ENCODE measurements at places on chromosomes 5 and 9.

- DNase-seq, result no peak
These were observed 117.0 kb downstream of the CRB2 start for GRCh38 chr9:123472862-123473614.

GRCh38 chr5:174344335-174344734, 298.8 kb downstream of the NSG2 start:
- no peak for DNase-seq

- DNase-seq, result no peak
These were observed 145.4 kb downstream of the GABBR2 start for GRCh38 chr9:98563212-98563907.

- peak; percentile 58 for DNase-seq
These were observed 244.7 kb downstream of the BNC2 start for GRCh38 chr9:16625811-16626210.

DNA sequence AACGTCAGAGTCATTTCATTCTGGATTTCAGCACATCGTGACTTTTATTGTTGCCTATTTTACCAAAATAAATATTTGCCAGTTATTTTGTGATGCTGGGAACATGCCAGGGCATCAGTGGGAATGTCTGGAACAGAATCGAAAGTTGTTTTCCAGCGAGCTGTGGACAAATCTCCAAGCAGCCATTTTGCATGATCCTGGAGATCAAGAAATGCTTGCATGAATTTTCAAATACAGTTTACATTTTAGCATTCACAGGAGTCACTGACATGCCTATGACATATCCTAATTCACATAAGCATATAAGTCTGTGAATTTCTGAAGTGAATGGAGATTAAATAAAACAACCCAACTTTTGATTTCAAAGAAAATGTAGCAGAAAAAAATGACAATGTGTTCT, 119.4 kb downstream of the VCAN start:
- no peak for DNase-seq

- DNase-seq, result no peak
These were observed 138.0 kb downstream of the GDNF start for GRCh38 chr5:37701868-37702267.

DNA sequence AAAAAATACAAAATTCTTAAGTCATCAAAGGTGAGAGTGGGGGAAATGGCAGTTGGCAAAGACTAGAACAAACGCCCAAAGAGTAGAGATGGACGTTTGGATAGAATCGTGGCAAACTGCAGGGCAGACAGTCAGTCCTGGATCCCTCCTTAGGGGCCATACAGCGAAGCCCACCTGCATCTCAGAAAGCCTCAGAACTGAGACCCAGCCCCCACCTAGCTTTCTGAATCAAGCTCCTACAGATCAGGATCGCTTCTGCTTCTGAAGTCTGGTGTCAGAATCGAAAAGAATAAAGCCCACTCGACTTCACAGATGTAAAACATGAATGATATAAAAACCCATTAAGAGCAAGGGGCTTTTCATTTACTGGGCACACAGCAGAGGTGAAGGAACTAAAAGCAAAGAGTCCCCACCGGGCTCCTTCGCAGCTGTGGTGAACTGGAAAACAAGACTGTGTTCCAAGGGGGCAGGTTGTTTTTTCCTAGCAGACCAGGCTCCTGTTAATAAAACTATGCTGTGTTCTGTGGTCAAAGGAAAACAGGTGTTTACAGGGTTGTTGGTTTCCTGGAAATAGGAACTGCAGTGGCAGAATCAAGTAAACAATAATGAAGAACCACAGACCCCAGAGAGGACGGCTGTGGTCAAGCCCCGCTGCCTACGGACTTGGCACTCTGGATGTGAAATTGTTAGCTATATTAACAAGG, 91.8 kb downstream of the TLE1 start:
- DNase-seq, result no peak

DNA sequence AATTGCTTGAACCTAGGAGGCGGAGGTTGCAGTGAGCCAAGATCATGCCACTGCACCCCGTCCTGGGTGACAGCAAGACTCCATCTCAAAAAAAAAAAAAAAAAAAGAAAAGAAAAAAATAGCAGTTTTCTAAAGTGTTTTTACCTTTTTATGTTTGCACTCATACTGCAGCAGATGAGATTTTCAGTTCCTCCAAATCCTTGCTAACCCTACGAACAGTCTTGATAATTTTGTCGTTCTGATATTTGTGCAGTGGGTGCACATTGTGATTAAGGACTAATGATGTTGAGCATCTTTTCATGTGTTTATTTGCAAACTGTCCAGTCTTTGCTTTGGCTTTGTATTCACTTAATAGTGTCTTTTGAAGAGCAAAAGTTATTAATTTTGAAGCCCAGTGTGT, 42.9 kb downstream of the ZCCHC7 start:
- no peak for DNase-seq

GRCh38 chr5:181170237-181170825, 22.9 kb downstream of the OR2V2 start:
- no peak for DNase-seq

DNA sequence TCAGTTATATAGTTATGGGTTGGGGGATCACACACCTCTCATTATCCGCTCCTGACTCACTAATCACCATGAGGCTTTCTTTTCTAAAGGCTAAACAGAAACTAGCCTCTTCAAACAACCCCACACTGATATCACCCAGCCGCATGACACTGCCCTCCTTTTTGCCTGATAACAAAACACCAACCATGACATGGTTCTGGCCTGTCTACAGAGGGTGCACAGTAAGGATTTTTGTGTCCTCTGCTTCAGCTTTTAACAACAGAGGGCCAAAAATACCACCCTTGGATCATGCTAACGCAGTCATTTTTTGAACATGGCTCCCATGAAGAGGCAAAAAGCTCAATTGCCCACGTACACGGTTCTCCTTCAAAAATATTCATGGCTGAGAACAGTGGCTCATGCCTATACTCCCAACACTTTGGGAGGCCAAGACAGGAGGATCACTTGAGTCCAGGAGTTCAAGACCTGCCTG, 4.0 kb downstream of the CMBL start:
- no peak for DNase-seq

DNA sequence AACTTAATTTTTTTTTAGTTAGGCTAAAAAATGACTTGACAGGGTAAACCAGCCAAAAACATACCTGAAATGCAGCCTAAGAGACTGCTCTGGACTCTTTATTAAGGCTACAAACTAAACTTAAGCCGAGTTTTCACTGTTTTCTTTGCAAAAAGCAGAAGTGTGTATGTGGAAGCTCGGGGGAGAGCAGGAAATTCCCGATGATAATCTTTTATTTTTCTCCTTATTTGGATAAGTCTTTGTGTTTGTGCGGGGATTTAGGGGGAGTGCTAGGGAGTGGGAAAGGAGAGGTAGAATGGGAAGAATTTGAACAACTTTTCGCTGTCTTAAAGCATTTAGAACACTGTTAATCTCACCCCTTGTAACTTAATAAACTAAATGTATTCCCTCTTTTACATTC, 30.7 kb upstream of the GPR21 start:
- no peak for DNase-seq

DNA sequence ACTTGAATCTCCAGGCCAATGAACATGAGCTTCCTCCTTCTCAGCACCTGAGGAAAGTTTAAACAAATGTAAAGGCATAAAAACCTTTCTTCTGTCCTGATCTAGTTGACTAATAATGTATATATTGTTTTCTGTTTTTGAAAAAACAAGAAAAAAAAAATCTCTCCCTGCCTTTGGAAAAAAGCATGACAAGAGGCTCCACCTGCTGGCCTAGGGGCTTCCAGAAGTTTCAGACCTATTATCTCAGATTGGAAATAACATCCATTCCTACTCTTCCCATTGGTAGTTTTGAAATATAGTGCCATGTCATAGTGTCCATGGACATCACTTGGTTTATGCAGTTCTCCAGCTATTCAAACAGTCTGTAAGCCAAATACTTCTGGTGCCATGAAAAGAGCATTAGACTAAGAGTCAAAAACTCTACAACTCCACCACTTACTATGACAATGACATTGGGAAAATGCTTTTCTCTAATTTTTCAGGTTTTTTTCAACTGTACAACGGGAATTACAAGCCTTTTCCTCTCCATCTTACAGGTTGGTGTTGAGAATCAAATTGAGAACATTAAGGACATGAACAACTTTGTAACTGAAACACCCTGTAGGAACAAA, 409.6 kb upstream of the MPDZ start:
- no peak for DNase-seq

- no peak for DNase-seq
These were observed 8.1 kb downstream of the CCDC180 start for GRCh38 chr9:97315550-97315949.

- peak; percentile 41 for DNase-seq
These were observed 52.4 kb downstream of the FBXW11 start for GRCh38 chr5:171953860-171954701.

DNA sequence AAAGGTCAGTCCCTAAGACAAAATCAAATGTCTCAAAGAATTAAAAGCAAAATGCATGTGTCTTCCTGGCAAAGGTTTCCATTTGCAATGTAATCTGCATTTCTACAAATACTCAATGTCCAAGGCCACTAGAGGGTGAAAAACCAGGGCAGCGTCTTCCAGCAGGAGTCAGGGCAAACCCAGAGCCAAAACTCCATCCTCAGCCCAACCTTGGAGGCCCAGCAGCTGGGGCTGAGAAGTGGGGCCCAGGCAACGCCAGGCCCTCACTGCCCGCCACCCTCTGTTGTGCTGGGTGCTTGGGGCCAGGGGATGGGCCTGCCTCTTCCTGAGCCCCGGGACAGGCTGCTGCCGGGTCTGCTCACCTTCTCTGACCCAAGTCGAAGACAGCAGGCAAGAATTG, 200.1 kb downstream of the PAX5 start:
- DNase-seq, result no peak

- no peak for DNase-seq
These were observed 31.6 kb downstream of the S1PR3 start for GRCh38 chr9:89022902-89023301.

GRCh38 chr5:142938266-142938880, 168.2 kb downstream of the ARHGAP26 start:
- DNase-seq, result no peak

DNA sequence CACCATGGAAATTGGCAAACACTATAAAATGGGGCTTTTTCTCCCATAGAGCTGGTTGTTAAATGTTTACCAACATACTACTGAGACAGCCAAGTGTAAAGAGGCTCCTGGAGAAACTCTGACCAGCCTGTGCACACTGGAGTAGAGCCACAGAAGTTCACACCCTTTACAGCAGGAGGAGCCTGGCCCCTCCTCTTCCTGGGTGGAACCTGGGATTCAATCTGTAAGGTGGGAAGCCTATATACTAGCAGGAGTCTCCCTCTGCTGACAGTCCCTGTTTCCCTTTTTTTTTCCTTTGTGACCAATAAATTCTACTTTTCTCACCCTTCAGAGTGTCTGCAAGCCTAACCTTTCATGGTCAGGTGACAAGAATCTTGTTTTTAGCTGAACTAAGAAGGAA, 10.4 kb upstream of the SLC30A5 start:
- no peak for DNase-seq

- no peak for DNase-seq
These were observed 24.4 kb upstream of the STC2 start for GRCh38 chr5:173352366-173353349.

DNA sequence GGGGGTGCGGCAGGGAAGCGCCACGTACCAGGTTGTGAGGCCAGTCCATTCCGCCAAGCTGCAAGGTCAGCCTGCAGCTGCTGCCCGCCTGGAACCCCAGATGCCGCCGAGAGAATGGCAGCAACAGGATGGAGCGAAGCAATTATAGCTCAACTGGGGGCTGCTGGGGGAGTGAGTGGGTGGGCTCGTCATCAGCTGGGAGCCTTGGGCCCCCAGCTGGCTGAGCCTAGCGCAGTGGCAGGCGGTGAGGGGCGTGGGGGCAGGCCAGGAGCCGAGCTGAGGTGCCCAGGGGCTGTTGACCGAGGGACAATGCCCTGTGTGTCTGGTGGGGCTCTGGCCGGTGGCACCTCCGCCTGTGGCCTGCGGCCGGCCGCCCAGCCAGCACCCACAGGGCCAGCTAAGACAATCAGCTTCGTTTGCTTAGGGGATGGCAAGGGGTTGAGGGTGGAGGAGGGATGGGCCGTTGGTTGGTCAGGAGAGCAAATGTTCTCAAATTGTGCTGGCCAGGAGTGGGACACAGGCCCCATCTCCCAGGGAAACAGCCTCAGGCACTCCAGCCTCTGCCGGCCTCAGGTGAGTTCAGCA, at the start of gene IL17B:
TSS of gene IL17B (minus strand) at position 116 of the 585 bp plus-strand sequence. CDS start at position 49, 67 bp downstream.
- DNase-seq, result no peak

GRCh38 chr9:129343424-129344375, 165.6 kb upstream of the IER5L start:
- no peak for DNase-seq

All from lung (tissue), 17 donors.